ENCODE measurements at places on chromosomes 5 and 9.

- no peak for DNase-seq
Observed at GRCh38 chr5:55072666-55073065, 29.8 kb upstream of the GZMA start.

DNA sequence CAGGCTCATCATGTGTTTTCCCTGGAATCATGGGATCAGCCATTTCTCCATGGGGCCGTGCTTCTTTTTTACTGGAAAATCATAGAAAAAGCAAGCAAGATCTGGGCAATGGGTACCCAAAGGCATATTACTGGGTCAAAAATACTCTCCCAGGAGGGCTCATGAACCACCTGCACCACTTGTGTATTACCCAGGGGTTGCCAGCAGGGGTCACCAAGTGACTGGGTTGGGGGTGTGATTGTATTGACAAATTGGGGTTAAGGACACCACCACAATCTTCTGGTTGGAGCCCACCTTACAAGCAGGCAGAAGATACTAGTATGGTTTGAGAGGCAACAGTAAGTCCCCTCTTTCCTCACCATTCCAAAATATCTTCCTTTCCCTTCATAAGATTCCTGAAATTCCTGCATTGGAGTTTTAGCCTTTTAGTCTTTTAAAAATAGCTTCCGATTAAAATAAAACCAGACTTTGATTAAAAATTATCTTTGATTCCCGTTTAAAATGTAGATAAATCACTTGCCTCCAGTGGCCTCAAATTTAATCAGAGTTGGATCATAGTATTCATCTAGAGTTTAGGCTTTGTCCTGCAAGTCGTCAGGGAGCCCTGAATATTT lies 603.3 kb downstream of the KIF4B start:
- DNase-seq: peak; percentile 23

DNA sequence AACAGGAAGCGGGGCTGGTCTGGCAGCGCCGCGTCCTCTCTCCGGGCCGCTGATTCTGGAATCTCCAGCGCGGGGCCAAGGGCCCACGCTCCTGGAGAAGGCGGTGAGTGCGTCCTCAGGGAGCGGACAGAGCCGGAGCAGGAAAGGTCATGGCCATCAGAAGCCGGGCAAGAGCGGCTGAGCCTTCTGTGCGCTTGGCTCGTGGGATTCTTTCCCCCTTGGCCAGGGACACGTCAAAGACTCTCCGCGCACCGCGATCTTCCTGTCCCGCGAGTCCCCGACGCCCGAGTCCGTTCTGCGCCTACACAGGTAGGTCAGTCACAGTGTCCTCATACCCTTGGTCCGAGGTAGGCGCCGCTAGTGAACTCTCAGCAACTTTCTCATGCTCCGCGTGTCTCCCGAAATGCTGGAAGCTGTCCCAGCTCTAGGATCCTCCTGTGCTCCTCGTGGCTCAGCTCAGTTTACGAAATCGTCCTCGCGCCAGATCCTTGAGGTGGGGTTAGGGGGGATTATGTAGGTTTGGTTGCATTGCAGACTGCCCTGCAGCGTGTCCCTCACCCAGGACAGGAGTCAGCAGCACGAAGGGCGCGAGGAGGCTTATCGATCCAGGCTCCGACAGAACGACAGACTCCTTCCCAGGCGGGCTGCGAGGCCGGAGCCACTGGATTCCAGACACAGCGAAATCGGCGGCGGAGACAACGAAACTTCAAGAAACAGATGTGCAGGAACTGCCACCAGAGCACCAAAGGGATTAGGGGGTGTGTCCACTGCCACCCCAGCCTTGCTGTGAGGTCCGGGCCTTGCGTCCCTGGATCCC lies 8.7 kb downstream of the LHX6 start:
- no peak for DNase-seq

- no peak for DNase-seq
Observed at GRCh38 chr5:63687854-63688516, 274.3 kb downstream of the HTR1A start.
